ENCODE measurements at places on chromosomes 16 and 17.

DNA sequence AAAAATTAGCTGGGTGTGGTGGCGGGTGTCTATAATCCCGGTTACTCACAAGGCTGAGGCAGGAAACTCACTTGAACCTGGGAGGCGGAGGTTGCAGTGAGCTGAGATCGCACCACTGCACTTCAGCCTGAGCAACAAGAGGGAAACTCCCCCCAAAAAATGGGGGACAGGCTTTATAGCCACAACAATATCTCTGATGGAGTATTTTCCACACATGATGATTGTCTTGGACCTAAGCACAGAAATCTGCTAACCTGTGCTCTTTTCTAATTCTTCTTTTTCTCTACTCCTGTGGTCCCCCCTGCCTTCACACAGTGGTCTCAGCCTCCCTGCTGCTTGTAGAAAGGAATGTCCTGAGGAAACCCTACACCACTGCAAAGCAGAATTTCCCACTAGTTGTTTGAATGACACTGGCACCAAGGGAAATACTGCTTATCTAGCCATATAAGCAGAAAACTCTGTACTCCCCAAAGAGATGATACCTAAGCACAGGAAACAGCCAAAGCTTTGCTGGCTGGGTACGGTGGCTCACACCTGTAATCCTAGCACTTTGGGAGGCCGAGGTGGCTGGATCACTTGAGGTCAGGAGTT lies 117.6 kb downstream of the USP31 start:
- no peak for DNase-seq

- no peak for DNase-seq
These were observed 77.7 kb upstream of the EEF2KMT start for GRCh38 chr16:5175266-5175665.

- DNase-seq, result no peak
These were observed 414.6 kb downstream of the SLC39A11 start for GRCh38 chr17:72677714-72678390.

- no peak for DNase-seq
These were observed 172.5 kb downstream of the CCDC182 start for GRCh38 chr17:57572600-57572999.

DNA sequence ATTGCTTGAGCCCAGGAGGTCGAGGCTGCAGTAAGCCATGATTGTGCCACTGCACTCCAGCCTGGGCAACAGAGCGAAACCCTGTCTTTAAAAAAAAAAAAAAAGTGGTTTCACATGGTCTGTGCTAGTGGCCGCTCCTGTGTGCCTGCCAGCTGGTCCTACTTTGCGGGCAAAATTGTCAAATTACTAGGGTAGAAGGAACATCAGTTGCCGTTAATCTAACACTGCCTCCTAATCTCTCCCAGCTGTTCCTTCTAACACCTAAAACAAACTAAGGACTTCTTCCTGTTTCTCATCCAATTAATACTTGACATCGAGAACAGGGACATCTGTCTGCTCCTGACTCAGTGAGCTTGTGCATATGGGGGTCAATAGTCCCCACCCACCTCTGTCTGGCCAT lies 23.9 kb downstream of the TMEM11 start:
- DNase-seq, result no peak

GRCh38 chr16:86707581-86707980 lies 129.2 kb downstream of the FOXL1 start:
- DNase-seq, result no peak

DNA sequence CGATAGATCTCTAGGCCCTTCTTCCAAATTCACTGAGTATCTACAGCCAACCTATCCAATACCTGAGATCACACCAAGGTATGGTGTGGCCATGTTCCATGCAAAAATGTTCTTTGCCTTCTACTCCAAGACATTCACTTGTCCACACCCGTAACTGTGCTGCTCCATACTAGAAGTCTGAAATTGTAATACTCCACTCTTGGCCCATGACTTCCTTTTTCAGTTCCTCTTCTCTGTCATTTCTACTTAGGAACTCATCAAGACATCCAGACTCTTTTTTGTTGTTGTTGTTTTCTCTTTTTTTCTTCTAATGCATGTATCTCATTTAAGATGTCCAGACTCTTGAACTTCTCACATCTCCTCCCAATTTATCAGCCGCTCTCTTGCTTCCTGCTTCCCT lies 42.5 kb upstream of the KSR1 start:
- no peak for DNase-seq

GRCh38 chr16:73956587-73957494 lies 339.8 kb upstream of the PSMD7 start:
- no peak for DNase-seq

GRCh38 chr16:66207883-66208265 lies 158.6 kb upstream of the CDH5 start:
- DNase-seq, result no peak

DNA sequence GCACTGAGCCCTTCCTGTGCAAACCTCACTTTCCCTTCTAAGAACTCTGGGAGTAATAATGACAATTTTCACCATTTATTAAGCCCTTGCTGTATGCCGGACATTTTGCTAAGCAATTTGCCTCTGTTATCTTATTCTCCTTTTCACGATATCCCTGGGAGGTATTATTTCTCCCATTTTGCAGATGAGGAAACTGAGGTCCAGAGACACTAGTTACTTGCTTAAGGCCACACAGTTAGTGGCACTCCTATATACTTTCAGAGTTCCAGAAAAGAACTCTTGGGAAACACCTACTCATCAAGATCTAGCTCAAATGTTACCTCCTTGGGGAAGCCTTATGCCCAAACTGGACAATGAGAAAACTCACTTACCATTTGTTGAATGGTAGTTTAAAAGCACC lies 4.8 kb upstream of the USP10 start:
- no peak for DNase-seq

DNA sequence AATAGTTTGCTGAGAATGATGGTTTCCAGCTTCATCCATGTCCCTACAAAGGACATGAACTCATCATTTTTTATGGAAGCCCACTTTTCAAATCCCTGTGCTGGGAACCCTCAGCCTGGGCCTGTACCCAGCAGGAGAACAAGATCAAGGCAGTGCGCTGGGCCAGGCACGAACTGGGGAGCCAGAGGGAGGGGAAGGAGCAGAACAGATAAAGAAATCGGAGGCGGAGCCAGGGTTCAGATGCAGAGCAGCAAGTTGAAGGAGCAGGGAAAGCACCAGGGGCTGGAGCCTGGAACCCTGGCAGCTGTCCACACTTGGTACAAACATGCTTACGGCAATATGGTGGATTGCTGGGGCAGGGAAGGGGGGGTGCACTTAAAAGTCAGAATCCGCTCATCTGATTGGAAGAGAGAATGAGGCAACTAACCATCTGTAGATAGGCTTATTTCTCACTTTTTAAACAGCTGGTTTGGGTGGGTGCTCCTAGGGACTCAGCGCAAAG lies 107.5 kb downstream of the NOG start:
- DNase-seq, result no peak

DNA sequence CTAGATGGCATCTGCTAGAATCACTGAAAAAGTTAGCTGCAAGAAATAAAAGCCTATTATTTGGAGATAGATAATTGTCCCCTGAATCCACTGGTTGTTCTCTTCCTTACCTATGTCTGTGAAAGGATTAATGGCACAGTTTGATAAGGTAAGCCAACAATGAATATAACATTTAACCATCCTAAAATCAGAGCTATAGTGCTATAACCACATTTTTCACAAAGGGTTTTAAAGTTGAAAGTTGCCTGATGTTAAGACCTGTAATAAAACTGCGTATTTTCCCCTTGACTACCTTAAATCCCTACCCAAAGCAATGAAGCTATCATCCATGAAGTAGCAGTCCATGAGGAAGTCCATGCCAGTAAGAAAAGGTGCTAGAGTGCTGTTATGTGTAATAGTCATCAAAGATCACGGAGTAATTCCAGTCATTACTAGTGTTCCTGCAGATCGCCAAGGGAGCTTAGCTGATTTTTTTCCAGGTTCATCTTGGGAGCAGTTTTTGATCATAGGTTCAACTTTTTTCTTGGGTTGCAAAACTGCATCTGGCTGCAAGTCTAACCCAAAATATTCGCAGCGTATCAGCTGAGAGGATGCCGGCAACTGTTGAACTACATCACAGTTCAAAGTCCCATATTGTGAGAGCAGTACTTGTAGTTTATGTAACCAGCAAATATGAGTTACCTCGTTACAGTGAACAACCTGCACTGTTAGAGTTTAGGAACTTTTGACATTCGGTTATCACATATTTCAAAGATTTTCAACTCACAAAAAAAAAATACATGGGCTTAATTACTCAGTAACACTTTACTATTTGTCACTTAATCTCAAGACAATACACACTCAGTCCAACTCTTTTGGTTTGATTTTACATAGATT lies 18.2 kb upstream of the RSL1D1 start:
- DNase-seq, result no peak

- DNase-seq, result no peak
These were observed 583.4 kb upstream of the PSMD7 start for GRCh38 chr16:73713251-73713650.

GRCh38 chr17:82242698-82242976 lies 13.8 kb downstream of the SLC16A3 start:
- DNase-seq, result no peak

- no peak for DNase-seq
These were observed 215.7 kb downstream of the PRKCA start for GRCh38 chr17:66518108-66518507.

DNA sequence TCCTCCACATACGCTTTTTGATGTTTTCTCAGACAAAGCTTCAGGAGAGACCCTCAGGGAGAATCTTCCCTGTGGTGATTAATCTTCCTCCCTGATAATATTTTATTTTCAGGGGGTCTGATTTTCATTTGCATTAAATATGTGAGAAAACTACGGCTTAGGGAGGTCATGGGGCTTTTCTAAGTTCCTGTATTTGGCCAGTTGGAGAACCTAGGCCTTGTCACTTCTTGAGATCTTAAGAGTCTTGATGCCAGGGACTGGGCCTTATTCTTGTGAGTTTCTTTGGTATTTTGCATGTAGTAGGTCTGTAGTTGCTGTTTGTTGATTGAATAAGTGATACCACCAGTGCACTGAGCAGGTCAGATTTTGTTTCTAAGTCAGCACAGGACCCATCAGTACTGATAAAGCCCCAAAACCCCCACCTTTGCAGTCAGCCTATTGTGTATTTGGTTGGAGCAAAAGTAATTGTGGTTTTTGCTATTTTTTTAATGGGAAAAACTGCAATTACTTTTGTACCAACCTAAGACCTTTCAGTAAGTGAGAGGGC lies 130.1 kb downstream of the PRKCA start:
- no peak for DNase-seq

DNA sequence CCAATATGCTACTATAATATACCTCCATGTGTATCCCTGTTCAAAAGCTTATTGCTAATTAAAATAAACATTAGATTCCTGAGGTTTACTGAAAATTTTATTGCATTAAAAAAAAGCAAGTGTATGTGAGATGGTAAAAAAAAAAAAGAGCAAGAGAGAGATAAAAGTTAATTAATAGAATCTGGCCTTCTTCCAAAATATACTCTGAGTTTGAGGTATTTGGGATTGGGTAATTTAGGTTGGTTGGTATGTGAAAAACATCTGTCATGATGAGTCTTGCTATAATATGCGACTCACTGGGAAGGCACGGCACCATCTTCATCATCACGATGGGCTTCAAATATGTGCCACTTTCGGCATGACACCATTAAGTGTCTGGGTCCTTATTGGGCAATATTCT lies 711.1 kb upstream of the SOX9 start:
- no peak for DNase-seq

DNA sequence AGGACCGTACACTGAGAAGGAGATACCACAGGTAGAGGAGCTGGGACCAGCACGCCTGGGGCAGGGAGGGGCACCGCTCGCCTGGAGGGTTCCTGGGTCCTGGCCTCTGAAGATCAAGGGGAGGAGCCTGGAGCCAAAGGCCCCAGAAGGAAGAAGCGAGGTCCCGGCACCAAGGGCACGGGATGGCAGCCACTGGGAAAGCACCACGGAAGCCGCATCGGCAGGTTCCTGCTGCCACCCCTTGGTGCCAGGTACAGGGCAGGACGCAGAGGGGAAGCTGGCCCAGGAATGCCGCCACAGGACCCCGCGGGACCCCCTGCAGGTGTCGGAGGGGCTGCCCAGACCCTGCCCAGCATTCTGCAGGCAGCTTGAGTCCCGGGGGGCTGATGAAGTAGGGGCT lies 42.5 kb upstream of the CBFA2T3 start:
- DNase-seq, result no peak

DNA sequence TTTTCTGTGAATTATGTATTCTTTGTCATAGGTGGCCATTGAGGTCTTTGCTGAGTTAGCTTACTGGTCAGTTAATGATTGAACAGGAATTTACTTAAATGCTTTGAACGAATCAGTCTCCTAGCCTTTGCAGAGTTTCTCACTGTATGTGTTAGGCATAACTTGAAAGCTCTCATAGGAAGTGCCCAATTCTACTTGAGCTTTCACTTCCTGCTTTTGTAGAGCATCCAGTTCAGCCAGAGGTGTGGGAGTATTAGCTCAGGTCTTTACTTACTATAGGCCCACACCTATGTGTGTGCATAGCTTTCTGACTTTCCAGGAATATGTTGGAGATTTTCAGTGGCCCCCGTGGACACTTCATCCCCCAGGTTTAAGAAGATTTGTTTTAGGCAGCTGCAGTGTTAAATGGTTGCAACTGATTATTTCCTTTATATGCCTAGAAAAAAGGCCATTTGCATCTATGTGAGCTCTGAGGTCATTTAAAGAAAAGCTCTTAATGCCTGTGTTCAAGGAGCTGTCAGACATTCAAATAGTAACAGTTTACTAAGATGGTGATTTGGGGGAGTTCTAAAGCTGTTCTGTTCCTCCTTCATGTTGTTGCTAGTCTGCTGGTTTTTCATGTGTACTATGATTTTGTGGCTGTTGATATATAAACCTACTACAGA lies 62.3 kb downstream of the PHKB start:
- DNase-seq, result no peak

DNA sequence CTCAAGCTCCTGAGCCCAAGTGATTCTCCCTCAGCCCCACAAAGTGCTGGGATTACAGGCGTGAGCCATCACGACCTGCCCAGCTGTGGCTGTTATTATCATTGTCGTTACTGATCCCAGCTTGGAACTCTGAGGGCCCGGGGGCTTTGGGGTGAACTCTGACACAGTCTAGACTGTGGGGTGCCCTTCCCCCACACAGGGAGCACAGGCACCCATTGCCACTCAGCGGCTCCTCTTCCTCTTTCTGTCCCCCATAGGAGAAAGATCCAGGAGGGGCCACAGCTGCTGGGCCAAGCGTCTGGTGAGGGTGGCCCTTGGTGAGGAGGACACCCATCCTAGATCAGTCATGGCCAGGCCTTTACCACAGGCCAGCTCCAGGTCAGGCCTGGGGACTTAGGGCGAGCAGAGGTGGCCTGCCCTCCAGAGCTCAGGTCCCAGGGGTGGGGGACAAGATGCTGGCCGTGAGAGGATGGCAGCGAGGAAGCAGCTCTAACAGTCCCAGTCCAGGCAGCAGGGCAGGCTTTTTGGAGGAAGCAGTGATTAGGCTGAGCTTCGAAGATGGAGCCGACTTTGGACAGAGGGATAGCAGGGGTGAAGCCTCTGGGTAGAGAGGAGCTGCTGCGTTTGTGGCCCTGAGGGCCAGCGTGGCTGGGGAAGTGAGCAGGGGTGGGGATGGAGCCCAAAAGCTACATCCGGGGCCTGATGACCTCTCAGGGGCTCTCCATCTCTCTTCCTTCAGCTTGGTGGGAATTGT lies 24.7 kb downstream of the TMEM235 start:
- DNase-seq, result no peak

GRCh38 chr16:22926105-22926751 lies 112.3 kb downstream of the HS3ST2 start:
- no peak for DNase-seq

Data from activated effector memory CD4-positive, alpha-beta T cell treated with anti-CD3 and anti-CD28 coated beads, Interleukin-2, amount 50 U/mL, for 16 hours (primary cell).